ENCODE measurements at places on chromosomes 1 and 21. TPM values are rescaled to one million over a fixed set of nuclear protein-coding genes. Genes with fewer than 3 reads are reported as not detected.

Gene PIK3R3
- total RNA-seq = 46.5 TPM

Gene MSH4
- total RNA-seq = 0.47 TPM

Gene DYNLT5
- total RNA-seq = 0.73 TPM

Gene CFAP107
- total RNA-seq = 1.1 TPM

Gene SLC1A7
- total RNA-seq = 0.44 TPM

Gene TXLNA
- 54.0 TPM for total RNA-seq

Gene GNG12
- 71.9 TPM for total RNA-seq

Gene OTUD3
- 11.0 TPM for total RNA-seq

Gene RGSL1
- total RNA-seq = not detected

Gene EDARADD
- total RNA-seq = 0.97 TPM

Gene IFNLR1
- total RNA-seq = 5.9 TPM

Gene PPOX
- 15.2 TPM for total RNA-seq

Gene OR2L3
- not detected for total RNA-seq

Gene CELF3
- total RNA-seq = not detected

Gene EDN2
- total RNA-seq = not detected

Gene IKBKE
- 8.7 TPM for total RNA-seq

Gene CLEC20A
- not detected for total RNA-seq

Measured in left lung (tissue), 14 donors.